ENCODE measurements at places on chromosomes 6 and 20.

- no peak for DNase-seq
These were observed 3.3 kb upstream of the STMND1 start for GRCh38 chr6:17098538-17098937.

DNA sequence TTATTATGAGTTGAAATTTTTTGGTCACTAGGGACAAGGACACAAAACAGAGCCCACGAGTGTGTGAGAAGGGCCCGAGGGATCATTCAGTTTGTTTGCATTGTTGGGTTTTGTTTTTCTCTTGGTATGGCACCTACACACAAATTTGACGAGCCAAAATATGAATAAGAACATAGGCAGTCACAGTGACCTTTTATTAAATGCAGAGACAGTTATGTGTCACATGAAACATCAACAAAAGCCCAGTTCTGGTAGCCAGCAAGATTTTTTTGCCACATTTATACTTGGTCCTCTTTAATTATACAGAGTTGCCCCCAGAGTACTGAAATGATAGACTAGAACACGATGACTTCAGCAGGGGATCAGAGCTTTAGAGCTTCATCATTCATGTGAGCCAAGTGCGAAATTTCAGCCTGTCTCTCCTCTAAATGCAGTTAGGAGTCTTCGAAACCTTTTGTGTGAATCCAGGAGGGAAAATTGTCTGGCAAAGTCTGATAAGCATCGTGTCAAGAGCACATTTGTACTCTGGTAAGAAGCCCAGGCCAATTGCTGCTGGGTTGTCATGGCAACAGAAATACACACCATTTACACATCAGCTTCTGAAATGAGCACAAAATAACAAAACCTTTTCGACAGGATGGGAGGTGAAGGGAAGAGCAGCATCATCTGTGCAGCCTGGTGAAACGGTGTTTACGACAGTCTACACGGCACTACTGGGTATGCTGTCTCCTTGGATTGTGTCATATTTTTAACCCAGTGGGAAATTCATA is 79.2 kb upstream of the RIPOR2 start:
- no peak for DNase-seq

DNA sequence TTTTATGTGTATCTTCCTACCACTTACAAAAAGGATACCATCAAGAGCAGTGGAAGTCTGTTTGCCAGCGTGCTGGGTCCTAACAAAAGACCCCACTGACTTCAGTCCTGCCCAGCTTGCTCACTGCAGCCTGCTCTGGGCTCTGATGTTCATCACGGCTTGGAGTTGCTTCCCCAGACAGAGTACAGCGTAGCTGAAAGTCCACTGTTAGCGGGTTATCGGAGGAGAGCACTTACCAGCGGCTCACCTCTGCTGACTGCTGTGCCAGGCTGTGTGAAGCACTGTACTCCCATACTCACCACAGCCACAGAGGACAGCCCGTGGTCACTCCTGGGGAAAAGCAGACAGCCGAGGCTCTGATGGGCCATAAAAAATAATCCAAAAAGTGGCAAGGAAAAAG is 40.2 kb downstream of the CTCFL start:
- no peak for DNase-seq

DNA sequence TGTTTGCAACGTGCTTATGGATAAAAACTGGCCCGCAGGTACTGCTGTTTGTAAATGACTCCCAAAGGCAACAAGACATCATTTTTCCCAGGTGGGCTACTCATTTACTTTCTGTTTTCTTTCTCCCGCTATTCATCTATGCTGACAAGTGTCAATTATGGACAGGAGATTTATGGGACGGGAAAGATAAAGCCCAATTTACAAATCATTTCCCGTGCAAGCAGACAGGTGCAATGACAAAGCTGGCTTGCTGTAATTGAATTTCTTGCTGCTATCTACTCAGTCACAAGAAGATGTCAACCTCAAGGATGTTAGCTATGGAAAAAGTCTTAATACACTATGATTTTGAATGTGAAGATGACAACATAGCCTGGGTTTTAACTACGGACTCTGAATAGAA is 125.5 kb downstream of the EPHA7 start:
- no peak for DNase-seq

- DNase-seq = no peak
These were observed 508.9 kb upstream of the SOX4 start for GRCh38 chr6:21084656-21085055.

DNA sequence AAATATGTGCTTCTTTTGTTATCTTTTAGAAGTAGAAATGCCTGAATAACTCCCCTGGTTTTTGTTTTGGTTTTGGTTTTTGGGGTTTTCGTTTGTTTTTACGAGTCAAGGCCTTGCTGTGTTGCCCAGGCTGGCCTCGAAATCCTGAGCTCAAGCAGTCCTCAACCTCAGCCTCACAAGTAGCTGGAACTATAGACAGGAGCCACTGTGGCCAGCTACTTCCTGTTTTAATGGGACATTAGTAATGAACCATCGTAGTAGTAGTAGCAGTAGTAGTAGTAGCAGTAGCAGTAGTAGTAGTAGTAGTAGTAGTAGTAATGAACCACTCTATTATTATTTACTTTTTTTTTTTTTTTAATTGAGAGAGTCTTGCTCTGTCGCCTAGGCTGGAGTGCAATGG is 66.0 kb downstream of the UBR2 start:
- DNase-seq = no peak

DNA sequence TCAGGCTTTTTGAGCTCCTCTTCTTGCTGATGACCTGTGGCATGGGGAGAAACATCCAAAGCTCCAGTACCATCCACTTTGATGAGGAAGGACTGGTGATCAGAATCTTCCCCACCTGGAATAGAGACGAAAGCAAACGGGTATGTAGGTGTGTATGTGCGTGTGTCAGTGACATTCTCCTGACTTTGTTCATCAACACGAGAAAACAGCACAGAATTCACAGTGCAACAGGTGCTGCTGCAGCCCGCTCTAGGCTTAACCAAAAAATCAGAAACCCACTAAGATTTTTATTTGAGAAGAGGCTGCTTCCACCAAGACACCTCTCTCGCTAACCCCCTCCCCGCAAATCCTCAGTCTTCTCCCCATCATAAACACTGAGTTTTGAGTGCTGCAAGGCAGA is 8.1 kb downstream of the BNIP5 start:
- no peak for DNase-seq

- no peak for DNase-seq
These were observed 133.1 kb upstream of the COL21A1 start for GRCh38 chr6:56380476-56380875.

DNA sequence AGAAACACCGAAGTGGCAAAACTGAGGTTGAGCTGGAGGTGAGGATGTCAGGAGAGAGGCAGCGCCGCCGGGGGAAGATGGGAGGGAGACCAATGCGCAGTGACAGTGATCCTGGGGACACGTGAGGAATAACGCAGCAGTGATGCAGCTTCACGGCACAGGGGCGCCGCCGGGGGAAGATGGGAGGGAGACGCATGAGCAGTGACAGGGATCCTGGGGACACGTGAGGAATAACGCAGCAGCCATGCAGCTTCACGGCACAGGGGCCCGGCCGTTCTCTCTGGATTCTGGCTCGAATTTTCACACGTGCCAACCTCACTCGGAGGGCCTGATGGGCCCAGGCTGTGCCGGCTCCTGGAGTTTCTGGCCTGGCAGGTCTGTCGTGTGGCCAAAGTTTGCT is 94.7 kb downstream of the SMOC2 start:
- no peak for DNase-seq

- no peak for DNase-seq
These were observed 149.0 kb downstream of the MYB start for GRCh38 chr6:135329851-135330803.

DNA sequence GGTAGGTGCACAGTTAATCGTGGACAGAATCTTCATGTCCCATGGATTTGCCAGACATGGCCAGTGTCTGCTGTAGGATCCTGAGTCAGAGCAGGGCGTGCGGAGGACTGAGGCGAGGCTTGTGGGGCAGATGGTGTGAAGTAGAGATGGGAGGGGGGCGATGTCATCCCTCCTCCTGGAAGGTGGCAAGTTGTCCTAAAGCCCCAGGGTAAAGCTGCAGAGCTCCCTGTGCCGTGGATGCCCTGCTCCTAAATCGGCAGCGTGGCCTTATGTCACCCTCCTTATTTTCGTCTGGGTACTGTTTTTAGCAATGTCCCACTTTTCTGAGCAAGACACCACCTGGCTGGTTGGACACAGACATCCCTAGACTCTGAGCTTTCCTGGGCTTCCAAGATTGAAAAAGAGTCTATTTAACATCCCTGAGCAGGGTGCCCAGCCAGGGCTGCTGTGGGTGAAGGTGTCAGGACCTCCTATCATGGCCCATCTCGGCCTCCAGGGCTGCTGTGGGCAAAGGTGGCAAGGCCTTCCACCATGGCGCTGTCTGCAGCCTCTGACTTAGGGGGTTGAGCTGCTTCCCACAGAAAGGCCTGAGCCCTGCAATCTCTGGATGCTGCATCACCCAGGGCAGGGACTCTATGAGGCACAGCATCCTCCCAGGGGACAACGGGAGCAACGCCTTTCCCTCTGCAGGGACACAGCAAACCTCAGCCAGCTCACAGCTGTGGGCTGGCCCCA is 145.4 kb downstream of the TTLL2 start:
- DNase-seq = no peak

DNA sequence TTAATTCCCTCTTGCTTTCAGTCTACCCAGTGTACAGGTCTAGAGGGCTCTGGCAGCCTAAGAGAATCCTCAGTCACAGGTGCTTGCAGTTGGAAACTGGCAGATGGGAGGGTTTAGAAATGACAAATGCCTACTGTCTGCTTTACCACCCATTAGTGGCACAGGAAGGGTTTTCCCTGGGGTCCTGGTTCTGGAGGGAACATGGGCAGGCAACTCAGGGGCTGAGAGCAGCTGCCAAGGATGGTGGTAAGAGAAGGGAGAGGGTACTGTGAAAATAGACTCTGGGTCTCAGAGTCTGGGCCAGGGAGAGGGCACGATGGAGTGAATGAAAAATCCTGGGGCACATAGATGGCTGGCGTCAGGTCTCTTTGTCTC is 103.5 kb downstream of the TCP11 start:
- no peak for DNase-seq

DNA sequence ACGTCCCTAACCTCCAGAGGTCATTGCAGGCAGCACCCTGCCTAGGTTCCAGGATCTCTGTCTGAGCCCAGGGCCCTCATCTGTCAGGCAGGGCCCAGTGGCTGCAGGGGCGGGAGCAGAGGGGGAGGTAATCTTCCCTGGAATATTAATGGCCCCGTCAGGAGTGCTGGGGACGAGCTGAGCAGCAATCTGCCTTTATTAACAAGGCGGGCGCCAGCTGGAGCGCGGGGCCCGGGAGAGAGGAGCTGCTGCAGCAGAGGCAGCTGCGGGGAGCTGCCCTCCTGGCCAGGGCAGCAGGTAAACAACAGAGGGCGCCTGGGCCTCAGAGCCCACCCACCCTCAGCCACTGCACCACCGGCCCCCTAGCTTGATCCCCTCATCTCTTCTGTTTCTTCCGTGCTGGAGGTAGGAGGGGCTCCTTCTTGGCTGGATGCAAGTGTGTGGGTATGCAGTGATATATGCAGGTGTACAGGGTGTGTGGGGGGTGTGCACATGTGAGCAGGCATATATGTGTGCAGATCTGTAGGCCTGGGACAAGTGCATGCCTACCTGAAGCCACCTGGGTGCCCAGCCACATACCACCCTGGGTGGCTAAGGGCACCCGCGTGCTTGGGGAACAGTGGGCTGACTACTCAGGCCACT is 131.8 kb upstream of the MLN start:
- DNase-seq = peak; percentile 50

DNA sequence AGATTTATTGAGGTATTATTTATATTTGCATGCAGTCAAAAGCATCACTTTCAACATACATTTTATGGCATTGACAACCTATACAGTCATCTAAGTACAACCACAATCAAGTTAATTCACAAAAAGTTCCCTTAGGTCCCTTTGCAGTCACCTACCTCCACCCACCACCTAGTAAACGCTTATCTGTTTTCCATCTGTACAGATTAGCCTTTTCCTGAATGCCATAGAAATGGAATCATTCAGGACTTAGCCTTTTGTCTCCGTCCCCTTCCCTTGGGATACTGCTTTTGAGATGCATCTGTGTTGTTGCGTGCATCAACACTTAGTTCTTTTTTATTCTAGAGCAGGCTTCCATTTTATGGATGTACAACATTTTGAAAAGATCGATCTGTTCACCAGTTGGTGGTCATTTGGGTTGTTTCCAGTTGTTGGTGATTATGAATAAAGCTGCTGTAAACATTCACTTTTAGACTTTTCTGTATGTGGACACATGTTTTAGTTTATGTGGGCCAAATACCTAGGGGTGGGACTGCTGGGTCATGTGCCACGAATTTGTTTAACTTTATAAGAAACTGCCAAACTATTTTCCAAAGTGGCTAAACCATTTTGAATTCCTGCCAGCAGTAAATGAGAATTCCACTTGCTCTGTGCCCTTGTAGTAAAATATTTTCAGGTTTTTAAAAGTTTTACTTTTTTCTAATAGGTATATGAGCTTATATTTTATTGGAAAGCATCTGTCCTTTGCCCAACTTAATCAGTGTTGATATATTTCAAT is 17.6 kb upstream of the IFNGR1 start:
- DNase-seq = no peak

DNA sequence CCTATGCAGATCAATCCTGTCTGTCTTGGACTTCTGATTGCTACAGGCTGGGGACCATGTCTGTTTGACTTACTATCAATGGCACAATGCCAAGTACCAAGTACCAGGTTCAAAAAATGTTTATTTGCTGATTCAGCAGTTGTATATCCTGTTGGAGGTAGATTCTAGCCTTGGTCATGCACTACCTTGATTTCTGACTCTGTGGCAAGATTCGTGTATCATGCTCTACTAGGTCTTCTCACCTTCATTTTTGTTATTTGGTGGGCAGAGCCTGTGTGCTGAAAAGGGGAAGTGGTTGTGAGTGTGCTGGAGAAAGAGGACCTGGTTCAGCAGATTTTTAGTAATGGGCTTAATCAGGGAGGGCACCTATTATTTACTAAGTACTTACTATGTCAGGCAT is 192.4 kb upstream of the MYLIP start:
- no peak for DNase-seq

- no peak for DNase-seq
These were observed 37.1 kb upstream of the NCOA3 start for GRCh38 chr20:47464380-47465101.

GRCh38 chr6:62037445-62037844 is 248.6 kb downstream of the KHDRBS2 start:
- DNase-seq = no peak

GRCh38 chr6:151239603-151240035 is at the start of gene AKAP12:
Gene AKAP12 (plus strand): TSS chr6:151239967. CDS start chr6:151240563, 596 bp downstream.
- no peak for DNase-seq

GRCh38 chr6:117298941-117299340 is 33.6 kb downstream of the VGLL2 start:
- DNase-seq = no peak

GRCh38 chr6:5751525-5752390 is 255.0 kb downstream of the NRN1 start:
- DNase-seq = no peak

All from DMS79 treated with DMSO at 0.1 percent for 48 hours (cell line).